ENCODE measurements at places on chromosomes 3 and 15.

DNA sequence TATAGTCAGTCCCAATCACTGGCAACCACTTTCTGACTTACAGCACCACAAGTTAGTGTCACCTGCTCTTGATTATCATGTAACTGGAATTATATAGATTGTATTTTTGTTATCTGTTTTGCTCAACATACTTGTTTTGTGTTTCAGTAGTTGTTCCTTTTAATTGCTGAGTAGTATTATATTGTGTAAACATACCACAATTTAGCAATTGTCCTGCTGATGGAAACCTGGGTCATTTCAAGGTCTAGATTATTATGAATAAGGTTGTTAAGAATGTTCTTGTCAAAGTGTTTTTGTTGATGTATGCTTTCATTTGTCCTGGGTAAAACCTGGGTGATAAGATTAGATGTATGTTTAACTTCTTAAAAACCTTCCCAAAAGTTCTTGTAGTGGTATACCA is 82.1 kb upstream of the MELTF start:
- DNase-seq, result no peak

GRCh38 chr15:94673801-94674200 is 442.4 kb downstream of the MCTP2 start:
- no peak for DNase-seq

DNA sequence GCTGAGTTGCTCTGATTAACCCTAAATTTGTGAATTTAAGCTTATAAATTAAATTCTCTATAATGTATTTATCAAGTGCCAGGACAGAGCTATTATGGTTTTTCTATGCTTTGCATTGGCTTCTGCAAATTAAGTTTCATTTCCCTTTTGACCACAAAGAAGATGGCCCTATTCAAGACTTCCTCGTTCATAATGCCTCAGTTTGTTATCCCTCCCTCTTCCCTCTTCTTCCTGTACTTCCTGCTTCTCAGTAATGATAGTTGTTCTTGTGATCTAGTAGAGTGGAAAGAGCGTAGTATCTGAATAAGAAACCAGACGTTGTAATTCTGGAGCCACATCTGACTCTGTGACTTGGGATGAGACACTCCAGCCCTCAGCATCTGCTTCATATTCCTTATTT is 118.7 kb downstream of the CACNA1D start:
- peak; percentile 80 for DNase-seq

DNA sequence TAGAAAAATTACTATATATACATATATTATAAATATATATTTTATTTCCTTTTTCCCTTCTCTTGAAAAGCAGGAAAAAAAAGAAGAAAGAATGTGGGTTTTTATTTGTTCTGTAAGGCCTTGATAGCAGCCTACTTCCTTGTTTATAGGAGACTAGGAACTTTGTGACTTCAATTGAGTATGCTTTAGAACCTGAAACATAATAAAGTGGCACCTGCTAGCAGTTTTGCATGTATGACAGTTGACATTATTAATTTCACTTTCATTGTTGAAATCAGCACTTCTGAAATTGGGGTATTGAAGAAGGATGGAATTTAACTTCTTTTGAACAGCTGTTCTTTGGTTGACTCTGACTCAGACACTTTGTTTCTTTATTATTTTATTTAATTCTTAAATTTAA is 56.9 kb downstream of the GLCE start:
- DNase-seq, result no peak

DNA sequence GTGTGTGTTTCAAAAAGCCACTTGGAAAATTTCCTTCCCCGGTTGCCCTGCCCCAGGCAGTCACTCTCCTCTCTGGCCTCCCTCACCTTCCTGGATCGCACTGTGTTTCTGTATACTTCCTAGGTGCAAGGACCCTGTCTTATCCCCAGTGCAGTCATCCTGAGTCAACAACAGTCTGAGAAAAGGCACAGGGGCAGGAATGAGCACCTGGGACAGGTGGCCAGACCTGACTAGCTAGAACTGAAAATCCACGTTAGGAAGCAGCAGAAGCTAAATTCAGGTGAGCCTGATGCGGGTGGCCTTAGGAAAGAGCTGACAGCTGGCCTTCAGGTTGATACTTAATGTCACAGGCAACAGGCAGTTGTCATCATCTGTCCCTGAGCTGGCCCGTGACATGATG is 62.9 kb upstream of the VGLL4 start:
- no peak for DNase-seq

DNA sequence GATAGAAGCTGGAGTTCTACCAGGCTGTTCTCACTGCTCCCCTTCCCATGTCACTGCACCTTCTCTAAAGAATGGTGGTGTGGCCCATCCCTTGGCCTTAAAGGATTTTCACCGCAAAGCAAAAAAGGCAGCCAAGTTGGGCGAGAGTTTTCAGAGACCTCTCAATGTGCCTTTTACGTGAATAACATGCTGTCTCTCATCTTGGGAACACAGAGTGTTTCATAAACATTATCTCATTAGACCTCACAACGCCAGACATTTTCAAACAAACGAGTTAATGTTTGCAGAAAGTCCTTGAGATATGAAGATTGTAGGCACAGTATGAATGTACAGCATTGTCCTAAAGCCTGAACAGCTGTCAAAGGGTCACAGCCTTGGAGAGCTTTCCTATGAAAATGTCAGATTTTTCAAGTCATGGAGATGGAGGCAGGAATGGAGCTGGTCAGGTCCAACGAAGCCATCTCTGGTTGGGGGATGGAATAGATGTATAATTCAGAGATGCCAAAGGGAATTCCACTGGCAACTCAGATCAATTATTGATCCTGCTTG is 21.3 kb downstream of the TM4SF1 start:
- no peak for DNase-seq

Data from inflammatory macrophage treated with lipopolysaccharide for 1 hour (primary cell).